Activated CD8-positive, alpha-beta memory T cell treated with anti-CD3 and anti-CD28 coated beads for 1 hour (primary cell): ENCODE measurements at places on chromosomes 3 and 15.

GRCh38 chr3:22175947-22176346, 424.9 kb upstream of the ZNF385D start:
- no peak for DNase-seq

DNA sequence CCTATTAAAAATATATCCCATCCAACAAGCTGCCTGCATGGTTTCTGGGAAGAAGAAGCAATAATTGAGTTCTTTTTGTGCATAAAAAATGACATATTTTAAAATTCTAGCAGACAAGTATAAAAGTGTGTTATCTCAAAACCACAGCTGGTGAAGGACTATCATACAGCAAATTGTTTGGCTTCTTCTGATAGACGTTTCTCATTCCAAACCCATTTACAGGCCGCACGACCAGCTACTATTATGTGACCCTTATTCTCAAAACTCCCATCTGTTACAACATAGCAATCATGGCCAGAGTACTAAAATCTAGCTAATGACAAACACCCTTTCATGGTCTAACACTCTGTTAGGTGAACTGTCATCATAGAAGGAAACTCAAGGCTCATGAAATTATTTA, 21.7 kb downstream of the ETFA start:
- no peak for DNase-seq

DNA sequence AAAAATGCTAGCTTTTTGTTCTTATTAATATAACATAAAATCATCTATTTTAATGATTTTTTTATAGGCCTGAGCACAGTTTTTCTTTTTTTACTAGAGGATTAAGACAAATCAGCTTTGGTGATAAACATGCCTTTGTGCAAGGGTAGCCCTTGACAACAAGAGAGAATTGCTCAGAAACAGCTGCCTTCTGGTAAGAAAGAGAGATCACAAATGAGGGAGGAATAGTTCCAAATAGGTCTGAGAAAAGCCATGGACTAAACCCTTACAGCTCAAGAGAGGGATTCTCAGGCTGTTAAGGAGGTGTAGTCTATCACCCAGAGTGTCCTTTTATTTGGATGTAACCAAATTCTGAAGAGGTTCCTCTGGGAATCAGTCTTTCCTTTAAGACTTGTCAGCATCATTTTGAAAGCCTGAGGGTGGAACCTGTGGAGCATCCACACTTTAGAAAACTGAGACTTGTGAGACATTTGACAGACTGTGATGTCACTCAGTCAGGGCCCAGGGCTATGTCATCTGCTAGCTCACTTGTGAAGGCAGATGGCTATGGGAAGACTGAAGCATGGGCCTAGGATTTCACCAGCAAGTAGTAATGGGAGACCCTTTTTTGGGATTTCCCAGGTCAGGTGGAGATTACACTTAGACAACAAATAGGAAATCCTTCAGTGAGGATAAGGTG, 102.9 kb upstream of the KCNAB1 start:
- no peak for DNase-seq

DNA sequence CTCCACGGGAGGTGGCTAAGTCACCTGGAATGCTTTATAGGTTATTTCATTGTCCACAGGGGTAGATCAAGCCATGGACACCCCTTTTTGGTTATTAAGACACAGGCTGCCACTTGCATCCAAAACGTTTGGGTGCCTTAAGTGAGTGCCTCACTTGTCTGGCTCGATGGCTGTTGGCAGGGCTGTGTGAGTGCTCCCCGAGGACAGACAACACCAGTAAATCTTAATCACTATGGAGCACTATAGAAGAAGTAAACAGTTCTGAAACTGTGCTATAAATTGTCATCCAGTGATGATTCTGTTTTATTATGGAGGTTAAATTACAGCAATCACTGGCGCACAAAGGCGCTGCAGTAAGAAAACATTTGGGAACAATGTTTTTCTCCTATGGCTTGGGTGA, 215.5 kb downstream of the CACNA2D3 start:
- no peak for DNase-seq

GRCh38 chr3:122665226-122665786, 15.3 kb upstream of the PARP14 start:
- no peak for DNase-seq

- DNase-seq, result no peak
These were observed 82.5 kb downstream of the ATP10A start for GRCh38 chr15:25780479-25781255.

GRCh38 chr3:124779116-124779515, 48.9 kb downstream of the UMPS start:
- DNase-seq, result no peak

DNA sequence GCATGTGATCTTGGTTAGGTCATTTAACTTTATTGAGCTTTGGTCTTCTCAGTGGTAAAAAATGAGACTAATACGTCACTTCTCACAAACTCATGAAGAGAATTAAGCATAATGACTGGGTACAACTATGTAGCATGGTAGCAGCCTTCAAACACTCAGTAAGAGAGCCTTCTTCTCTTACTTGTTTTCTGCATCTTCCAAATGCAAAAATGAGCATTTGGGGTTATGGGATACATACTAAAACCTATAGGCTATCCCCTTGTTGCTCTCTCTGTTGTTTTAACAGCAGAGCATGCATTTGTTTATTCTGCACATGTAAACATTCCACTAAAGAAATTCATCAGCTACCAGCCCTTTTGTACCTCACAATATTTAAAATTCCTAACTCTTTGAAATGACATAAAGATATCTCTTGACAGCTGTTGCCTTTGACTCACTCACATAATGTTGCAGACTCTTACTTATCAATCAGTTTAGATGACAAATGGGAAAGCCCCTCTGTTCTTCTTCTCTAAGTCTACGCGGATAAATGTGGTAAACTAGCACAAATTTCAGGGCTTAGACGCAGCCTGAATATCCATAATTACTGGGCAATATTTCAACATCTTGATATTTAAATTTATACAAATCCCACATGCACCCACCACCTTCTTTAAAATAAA, 327.3 kb upstream of the SATB1 start:
- DNase-seq, result no peak
